ENCODE measurements at places on chromosomes 6 and 20.

GRCh38 chr20:46894579-46894958 lies at the start of gene EYA2:
Gene EYA2 (plus strand): TSS chr20:46894843. CDS start chr20:46990011, 95,168 bp downstream.
- DNase-seq, result no peak

DNA sequence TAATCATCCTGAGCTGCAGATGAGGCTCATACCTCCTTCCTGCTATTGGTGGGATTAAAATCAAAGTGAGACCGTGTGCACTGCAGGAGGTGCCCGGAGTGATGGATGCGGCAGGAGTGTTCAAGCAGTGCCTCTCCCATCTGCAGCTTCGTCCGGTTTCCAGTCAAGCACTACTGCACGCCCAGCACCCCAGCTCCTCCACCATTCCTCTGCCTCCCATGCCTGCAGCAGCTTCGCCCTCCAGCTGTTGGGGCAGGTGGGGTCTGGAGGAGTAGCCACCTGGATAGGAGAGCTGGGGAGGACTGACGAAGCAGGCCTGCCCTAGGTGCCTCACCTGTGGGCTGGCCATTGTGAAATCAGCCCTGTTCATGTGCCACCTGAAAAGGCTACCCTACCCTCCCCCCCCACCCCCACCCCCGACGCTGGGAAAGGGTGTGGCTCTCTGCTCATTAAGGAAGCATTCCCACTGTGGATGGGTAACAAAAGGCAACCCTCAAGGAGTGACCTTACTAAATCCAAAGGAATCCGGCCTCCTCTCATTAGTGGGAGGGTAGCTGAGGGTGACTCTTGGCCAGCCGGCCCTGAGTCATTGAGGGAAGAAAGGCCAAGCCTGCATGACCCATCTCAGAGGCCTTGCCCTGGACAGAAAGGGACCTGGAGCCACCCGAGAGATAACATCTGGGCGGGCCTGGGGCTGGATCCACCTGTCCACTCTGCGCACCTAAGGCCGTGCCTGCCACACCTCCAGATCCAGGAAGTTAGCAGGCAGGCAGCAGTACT lies 115.9 kb upstream of the ARMC2 start:
- DNase-seq, result no peak

GRCh38 chr6:147310521-147310920 lies 106.3 kb downstream of the STXBP5 start:
- DNase-seq, result peak; percentile 35

DNA sequence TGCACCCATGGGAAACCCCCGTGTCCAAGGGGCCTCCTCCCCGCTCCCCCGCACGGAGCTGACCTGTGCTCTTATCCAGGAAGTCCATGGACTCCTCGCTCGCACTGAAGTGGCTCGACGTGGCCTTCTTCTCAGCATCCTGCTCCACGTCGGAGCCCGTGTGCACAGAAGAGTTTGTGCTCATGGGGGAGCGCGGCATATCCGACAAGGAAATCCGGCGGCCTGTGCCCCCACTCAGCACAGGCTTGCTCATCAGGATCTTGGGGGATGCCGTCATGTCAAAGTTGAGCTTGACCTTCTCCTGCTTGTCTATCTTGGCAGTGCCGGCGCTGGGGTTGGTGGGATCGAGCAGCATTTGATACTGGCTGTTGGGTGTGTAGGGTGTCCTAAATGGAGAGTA lies 80.2 kb downstream of the ZMYND8 start:
- no peak for DNase-seq

DNA sequence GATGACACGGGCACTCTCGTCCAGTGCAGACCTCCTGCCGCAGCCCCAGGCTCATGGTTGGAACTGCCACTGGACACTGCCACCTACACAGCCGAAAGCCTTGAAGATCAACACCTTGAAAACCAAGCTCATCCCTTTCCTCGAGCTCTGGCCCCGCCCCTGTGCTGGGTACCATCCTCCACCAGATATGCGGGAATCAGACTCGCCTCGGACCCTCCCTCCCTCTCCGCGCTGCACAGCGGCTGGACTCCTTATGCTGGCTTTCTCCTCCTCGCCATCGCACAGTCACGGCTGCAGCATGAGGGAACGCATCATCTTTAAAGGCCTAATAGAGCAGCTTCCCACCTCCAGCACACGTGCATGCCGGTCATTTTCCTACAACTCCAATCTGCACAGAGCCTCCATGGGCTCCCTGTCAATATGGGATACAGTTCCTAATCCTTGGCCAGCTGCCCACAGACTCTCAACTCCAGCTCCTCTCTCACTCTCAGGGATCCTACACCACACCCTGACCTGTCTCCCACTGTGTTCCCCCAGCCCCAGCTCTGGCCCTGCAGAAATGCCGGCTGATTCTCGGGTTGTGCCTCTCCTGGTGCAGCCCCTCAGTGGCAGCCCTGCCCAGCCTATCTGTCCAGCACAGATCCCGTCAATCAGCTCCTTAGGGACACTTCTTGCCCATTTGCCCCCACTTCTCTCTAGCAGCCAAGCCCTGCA lies 23.2 kb downstream of the TXNDC5 start:
- DNase-seq, result no peak

GRCh38 chr6:45209762-45210161 lies 118.4 kb upstream of the RUNX2 start:
- no peak for DNase-seq

- no peak for DNase-seq
Measured at GRCh38 chr20:35302421-35303335, 10.5 kb upstream of the FAM83C start.

DNA sequence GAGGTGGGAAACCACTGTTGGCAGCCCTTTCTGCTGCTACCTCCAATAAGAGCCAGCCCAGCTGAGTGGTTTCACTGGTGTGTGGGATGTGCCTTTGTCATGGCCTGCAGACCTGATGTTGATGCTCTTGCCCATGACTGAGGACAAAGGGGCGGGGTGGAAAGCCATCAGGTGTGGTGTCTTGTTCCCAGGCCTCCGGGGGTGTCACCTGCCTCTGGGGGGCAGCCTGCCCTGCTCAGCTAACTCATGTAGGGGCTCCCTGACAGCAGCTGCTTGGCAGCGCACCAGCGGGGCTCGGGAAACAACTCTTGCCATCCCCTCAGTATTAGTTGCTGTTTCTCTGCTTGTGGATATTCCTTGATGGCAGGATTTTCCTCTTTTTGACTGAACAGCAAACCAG lies 91.3 kb downstream of the LYRM2 start:
- no peak for DNase-seq

GRCh38 chr20:35992713-35993335 lies 24.4 kb downstream of the CNBD2 start:
- peak; percentile 54 for DNase-seq

DNA sequence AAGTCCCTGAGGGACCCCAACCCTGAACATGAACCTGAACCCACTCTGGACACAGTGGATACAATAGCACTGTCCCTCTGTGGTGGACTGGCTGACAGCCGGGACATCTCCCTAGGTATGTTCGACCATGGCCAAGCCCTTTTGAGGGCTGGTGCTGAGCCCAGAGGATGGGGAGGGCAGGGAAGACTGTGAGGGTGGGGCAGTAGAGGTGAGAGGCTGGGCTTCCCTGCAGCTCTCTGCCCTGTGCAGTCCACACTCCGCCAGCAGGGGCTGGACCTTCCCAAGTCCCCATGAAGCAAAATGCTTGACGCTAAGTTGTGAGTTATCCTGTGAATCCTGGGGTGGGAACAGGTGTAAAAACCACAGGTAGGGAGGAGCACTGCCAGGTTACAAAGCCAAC lies 11.5 kb downstream of the LPIN3 start:
- no peak for DNase-seq
